OCI-LY7 (cell line): ENCODE measurements at places on chromosomes 5 and 9.
A peak's percentile ranks its signal among the peaks of the same experiment; 100 is the strongest.

GRCh38 chr9:70052768-70053167 is 9.1 kb downstream of the MAMDC2 start:
- no peak for DNase-seq

DNA sequence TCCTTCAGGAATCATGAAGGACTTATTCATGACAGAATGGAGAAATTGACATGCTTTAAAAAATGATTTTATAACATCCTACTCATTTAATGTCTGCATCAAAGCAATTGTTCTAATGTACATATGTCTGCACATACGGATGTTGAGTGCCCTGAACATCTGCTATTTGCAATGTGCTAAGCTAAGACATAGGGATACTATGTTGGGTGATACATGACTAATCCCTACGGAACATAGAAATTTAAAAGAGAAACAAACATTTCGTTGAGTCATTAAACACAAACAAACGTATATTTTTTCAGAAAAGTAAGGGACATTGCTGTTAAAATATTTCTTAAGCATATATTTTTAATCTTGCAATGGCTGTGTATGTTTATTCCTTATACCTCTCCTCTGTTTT is 686.5 kb upstream of the ADAMTS16 start:
- no peak for DNase-seq

DNA sequence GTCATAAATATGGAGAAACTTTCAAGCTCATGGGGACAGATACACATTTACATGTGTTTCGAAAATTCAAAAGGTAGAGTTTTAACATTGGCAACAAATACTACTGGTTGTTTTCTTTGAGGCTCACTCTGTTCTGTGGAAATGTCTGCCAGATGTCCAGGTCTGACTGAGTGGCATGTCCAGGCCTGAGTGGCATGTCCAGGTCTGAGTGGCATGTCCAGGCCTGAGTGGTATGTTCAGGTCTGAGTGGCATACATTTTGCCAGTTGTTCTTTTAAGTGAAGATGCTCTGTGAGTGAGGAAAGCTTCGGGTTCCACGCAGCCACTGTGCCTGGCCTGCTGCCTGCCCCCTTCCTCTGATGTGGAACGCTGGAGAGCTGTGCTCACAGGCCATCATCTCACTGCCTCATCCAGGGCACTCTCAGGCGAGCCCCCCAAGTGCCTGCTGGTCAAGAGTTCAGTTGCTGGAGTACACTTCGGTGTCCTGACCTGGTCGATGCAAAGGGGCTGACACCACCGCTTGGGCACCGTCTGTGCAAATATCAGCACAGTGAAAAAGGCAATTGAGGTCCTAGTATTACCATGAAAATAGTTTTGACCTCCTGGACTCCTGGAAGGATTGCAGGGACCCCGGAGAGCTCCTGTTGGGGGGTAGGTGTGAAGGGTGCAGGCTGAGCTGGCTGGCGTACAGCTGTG is 89.9 kb downstream of the EHMT1 start:
- no peak for DNase-seq

- no peak for DNase-seq
Observed at GRCh38 chr5:87729781-87730180, 317.1 kb upstream of the CCNH start.

DNA sequence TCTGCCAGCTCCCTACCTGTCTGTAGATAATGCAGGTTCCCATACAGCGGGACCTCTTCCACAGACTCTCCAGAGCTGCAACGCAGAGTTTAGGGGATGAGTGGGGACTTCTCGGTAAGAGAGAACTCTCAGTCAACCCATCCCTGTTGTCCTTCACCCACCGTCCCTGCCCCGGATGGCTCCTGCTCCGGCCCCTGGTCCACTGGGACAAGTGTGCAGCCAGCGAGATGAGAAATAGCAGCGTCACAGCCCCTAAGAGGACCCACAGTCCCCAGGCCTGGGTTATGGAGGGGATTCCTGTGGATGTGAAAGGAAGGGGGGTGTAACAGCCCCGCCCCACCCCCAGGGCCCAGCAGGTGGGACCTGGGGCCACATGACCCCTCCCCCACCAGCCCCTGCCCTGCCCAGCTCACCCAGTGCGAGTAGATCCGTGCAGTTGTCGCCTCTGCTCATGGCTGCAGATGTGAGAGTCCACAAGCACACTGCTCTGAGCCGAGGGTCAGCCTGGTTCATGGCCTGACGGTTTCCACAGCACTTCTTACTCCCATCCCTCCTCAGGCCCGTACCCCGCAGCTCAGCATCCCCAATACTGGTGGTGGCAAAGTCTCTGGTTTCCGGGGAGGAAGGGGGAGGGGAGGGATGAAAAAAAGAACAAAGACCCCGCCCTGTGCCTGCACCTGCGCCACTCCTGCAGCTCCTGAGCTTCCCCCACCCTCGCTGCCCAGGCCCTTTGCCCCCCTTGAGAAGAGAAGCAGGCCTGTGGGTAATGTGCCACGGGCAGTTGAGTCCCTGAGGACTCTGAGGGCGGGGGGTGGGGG is at the start of gene SIT1:
Gene SIT1, minus strand, starts transcription at position 591 of the 818 bp plus-strand sequence. Its CDS starts 78 bp downstream, at position 513.
- DNase-seq: peak; percentile 82

GRCh38 chr5:142820447-142820846 is 50.3 kb downstream of the ARHGAP26 start:
- DNase-seq: no peak

DNA sequence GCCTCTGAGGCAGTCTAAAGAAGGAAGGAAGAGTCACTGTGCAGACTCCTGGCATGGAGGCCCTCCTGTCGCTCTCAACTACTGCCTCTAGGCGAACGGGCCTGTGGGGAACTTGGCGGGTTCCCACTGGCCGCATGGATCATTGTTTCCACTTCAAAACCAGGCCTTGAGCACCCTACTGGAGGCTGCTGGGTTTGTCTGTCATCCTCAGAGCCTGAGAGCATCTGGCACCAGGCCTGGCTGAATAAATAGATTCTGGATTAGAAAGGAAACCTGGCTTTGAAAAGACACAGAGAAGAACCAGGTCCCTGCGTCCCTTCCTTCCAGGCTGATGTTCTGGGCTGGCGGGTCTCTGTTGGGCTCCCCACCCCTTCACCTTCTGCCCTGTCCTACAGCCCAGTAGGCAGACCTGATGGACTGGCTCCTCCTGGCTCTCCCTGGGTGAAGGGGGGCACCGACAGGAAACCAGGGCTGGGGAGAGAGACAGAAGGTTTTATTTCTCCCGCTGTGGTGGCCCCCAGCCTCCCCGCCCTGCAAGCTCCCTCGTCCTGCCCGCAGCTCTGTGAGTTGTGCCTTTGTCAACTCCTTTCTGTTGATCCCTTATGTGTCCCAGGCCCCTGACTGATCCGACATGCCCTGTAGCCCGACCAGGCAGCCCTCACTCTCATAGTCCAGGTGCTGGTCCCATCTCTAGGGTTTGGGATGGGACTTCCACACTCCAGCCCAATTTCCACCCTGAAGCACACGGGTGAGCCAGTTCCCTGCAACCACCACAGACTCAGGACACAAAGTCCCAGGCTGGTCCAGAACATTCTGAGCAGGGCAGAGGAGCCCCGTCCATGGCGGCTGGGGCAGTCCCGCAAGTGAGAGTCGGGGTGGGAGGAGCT is 50.1 kb downstream of the ADAMTS2 start:
- DNase-seq: no peak

GRCh38 chr5:122367456-122367855 is 55.4 kb downstream of the SNCAIP start:
- no peak for DNase-seq

GRCh38 chr9:95087659-95088242 is 229.8 kb downstream of the FANCC start:
- DNase-seq: peak; percentile 8

- DNase-seq: no peak
Observed at GRCh38 chr5:167472566-167473108, 818.8 kb upstream of the WWC1 start.

GRCh38 chr9:86324308-86324707 is 29.9 kb downstream of the TUT7 start:
- DNase-seq: no peak

GRCh38 chr9:115393976-115394775 is 276.2 kb upstream of the TNC start:
- no peak for DNase-seq

DNA sequence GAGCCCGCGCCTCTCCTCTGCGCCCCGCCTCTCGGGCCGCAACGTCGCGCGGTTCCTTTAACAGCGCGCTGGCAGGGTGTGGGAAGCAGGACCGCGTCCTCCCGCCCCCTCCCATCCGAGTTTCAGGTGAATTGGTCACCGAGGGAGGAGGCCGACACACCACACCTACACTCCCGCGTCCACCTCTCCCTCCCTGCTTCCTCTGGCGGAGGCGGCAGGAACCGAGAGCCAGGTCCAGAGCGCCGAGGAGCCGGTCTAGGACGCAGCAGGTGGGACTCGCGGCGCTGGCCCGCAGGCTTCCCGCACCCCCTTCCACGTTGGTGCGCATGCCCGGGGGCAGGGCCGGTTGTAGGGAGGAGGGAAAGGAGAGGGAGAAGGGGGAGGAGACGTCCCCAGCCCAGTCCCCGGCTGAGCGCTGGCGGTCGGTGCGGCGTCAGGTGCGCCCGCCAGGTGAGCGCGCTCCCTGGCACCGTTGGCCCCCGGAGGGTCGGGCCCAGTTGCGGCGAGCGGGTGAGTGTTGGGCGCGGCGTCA is at the start of gene OCLN:
Gene OCLN, plus strand, starts transcription at position 400 of the 532 bp plus-strand sequence. CDS start 11,455 bp downstream, outside the sequence.
- DNase-seq: no peak

DNA sequence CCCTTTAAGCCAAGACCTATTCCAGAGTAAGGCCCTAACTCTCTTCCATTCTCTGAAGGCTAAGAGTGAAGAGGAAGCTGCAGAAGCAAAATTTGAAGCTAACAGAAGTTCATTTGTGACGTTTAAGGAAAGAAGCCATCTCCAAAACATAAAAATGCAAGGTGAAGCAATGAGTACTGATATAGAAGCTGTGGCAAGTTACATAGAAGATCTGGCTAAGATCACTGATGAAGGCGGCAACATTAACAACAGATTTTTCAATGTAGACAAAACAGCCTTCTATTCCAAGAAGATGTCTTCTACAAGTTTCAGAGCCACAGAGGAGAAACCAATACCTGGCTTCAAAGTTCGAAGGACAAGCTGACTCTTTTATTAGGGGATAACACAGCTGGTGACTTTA is 1143.4 kb downstream of the CDH12 start:
- DNase-seq: no peak

DNA sequence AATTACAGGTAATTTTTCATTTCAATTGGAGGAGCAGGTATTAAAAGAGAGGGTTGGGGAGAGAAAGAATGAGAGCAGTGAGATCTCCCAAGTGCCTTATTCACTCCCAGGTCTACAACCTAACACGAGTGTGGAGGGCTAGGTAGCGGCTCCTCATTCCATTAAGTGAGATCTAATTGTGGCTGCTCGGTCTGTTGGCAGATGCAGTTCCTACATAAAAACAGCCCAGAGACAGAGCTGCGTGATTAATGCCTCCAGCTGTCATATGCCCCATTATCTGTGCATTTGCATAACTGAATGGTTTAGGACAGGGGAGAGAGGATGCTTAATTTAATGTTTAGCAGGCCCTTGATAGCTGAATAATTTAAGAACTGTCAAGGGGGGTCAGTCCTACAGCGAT is 100.5 kb downstream of the PSAT1 start:
- DNase-seq: no peak

DNA sequence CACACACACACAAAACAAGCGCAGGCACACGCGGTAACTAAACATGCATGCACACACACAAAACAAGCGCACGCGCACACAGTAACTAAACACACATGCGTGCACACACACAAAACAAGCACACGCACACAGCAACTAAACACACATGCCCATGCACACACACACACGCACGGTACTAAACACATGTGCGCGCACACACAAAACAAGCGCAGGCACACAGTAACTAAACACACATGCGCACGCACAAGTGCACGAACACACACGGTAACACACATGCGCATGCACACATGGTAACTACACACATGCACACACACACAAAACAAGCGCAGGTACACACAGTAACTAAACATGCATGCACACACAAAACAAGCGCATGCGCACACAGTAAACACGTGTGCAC is 19.9 kb upstream of the SLC6A3 start:
- DNase-seq: no peak
